ENCODE measurements at places on chromosomes 12 and 14.
A peak's percentile ranks its signal among the peaks of the same experiment; 100 is the strongest.

- no peak for ATAC-seq
Observed at GRCh38 chr12:131831635-131832041, 3.4 kb downstream of the MMP17 start.

DNA sequence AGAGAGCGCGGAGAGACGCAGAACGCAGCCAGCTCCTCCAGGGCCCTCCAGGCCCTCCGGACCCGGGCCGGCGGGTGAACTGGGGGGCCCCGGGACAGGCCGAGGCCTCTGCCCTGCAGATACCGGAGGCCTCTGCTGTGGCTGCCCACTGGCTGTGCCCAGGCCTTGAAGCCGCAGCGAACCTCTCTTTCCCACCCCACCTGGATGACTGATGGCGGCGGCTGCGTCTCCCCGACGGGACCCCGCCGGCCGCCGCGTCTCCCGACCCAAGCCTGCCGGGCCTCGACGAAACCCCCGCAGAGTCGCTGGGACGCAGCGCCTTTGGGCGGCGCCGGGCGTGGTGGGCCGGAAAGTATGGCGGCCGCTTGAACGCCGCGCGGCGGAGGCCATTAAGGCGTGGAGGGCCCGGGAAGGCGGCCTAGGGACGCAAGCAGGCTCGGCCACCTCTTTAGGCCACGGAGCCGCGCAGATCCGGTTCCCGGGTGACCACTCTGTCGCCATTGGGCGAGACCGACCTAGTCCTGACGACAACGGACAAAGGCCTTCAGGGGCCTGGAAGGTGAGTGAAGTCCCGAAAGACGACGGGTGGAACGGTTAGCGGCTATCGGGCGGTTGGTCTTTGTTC lies 8.4 kb upstream of the ERGIC2 start:
- no peak for ATAC-seq

GRCh38 chr12:53195516-53196420 lies 11.3 kb downstream of the ITGB7 start:
- ATAC-seq: no peak

- no peak for ATAC-seq
Observed at GRCh38 chr12:93540466-93540865, 32.0 kb upstream of the SOCS2 start.

DNA sequence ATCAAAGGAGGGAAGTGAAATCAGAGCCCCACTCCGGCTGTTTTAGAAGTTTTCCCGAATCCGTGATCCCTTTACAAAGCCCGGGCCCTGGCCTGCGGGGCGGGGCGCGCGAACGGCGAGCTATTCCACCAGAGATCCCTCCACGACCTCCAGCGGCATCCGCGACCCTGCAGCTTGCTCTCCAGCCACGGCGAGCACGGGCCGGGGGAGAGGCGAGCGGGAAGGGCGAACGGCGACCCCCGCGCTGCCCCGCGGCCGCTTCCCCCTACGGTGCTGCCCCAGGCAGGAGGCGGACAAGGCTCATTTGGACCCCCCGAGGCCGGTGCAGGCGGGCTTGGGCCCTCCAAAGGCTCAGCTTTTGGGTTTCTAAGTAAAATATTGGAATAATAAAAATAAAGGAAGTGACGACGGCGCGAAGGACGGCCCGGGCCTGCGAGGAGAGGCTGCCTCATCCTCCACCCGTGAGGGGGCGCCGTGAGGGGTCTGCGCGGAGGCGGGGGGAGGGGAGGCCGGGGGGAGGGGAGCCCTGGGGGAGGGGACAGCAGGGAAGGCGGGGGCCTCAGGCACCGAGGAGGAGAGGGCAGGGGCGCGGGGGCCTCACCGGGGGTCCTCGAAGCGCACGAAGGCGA lies 613 bp downstream of the SRSF9 start:
- ATAC-seq: peak; percentile 23

DNA sequence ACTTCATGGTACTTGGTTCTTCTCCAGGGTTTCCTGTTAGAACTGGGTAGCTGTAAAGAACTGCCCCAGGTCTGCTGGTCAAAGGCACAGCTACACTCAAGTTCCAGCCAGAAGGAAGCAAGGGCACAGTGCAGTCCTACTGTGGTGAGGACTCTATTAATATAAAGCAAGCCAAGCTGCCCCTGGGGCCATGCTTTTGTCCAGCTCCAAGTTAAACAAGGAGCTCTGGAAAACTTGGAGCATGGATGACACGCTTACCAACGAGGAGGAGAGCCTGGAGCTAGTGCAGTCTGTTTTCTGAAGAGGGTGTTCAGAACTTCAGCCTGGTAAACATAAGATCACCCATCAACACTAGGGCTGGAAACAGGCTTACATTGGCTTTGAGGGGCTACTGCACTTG lies 4.0 kb downstream of the FZD10 start:
- ATAC-seq: no peak

GRCh38 chr12:64707362-64707761 lies 51.8 kb downstream of the GNS start:
- no peak for ATAC-seq

GRCh38 chr12:98352835-98353234 lies 162.6 kb upstream of the TMPO start:
- ATAC-seq: peak; percentile 69

- no peak for ATAC-seq
Observed at GRCh38 chr14:35991356-35991755, 165.2 kb downstream of the BRMS1L start.

Measured in SK-N-SH treated with all-trans-retinoic acid at 6 μM for 48 hours (cell line).